ENCODE measurements at places on chromosomes 3 and 15. TPM values are rescaled to one million over a fixed set of nuclear protein-coding genes. Genes with fewer than 3 reads are reported as not detected.

The AGBL1 gene
- not detected for total RNA-seq

The CA12 gene
- 4.9 TPM for total RNA-seq

DNA sequence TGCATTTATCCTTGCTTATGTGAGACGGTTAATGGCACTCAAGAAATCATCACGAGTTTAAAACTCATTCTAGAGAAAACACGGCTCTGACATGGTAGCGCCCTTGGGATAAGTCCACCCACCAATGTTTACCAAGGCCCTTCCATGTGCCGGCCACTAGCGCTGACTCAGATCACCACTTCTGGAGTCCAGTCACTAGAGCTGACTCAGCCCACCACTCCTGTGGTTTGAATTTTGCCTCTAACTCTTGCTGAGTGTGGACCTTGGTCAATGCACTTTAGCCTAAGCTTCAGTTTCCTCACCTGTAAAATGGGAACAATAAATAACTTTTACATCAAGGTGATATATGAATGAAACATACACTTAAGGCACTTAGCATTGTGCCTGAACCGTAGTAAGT lies 358.4 kb upstream of the PROK2 start:
- no peak for DNase-seq

The IFT57 gene
- 20.1 TPM for total RNA-seq

The PDZRN3 gene
- total RNA-seq = not detected

DNA sequence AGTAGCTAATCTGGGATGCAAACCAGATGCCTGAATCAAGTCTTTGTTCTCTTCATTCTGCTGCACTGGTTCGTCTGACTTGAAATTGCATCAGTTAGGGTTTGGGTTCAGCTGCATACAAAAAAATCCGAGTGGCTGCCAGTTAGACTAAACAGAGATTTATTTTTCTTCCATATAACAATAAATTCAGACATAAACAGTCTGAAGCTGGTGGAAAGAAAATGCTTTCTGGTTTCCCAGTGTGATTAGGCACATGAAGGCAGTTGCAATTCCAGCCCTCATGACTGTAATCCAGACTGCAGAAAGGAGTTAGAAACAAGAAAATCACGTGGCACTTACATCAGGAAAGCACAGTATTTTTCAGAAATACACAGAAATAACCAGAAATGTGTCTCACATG lies 930.7 kb downstream of the MCTP2 start:
- no peak for DNase-seq

The GOLGA8G gene
- not detected for total RNA-seq

DNA sequence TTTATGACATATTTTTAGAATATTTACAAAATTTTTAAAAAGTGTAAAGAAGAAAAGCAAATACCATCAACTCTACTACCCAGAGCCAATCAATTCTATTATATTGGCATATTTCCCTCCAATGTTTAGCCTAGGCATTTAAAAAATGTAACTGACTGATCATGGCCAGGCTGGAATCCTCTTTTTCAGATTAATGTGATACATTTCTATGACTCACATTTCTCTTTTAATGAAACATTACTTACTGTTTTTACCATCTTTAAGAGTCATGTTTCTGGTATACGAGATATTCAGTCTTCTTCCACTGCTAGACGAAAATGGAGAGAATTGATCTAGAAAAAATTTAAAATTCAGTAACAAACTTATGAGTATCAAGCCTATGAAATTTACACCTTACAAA lies 53.4 kb upstream of the DCUN1D1 start:
- DNase-seq = no peak

Data from glomerular endothelial cell (primary cell).